NCI-H2107 (cell line): ENCODE measurements at places on chromosomes 3 and 15.
A peak's percentile ranks its signal among the peaks of the same experiment; 100 is the strongest.

- DNase-seq, result no peak
These were observed 24.7 kb upstream of the PRR23E start for GRCh38 chr3:127168271-127168670.

- DNase-seq, result peak; percentile 11
These were observed 843.2 kb downstream of the CADM2 start for GRCh38 chr3:85801955-85802354.

DNA sequence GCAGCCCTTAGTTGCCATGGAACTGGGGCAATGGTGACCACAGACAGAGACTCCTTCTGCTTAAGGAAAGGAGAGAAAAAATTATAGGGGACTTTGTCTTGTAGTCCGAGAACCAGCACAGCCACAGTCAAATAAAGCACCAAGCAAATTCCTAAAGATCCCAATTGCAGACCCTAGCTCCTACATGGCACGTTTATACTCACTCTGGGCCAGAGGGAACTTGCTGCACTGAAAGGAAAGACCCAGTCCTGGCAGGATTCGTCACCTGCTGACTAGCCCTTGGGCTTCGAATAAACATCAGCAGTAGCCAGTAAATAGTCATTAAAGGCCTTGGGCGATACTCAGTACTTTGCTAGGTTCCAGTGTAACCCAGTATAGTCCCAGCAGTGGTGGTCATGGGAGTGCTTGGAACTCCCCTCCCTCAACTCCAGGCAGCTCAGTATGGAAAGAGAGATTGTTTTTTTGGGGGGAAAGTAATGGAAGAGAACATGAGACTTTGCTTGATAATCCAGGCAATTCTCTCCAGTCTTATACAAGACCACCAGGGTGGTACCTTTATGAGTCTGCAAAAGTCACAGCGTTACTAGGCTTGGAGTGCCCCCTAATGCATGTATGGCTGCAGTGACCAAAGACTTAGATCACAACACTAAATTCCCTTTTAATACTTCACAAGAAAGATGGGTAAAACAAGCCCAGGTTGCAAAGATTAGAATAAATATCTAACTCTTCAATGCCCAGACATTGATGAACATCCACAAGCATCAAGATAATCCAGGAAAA, 66.4 kb upstream of the AGTR1 start:
- no peak for DNase-seq

DNA sequence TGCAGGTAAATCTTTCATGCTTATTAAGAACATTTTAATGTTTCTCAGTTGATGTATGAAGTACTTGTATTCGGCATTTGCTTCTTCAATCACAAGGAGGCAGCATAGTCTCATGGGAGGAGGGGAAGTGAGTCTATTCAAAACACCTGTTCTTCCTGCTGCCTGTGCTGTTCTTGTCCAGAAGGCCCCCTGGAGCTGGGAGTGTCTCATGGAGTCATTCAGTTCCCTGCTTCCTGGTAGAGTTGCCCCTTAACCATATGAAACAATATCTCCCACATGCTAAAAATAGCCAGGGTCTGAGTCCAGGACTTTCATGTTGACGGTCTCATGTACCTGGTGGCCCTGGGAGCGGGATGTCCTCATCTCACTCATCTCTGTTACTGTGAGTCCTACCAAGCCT, 15.5 kb upstream of the PPP1R2 start:
- DNase-seq, result peak; percentile 93

DNA sequence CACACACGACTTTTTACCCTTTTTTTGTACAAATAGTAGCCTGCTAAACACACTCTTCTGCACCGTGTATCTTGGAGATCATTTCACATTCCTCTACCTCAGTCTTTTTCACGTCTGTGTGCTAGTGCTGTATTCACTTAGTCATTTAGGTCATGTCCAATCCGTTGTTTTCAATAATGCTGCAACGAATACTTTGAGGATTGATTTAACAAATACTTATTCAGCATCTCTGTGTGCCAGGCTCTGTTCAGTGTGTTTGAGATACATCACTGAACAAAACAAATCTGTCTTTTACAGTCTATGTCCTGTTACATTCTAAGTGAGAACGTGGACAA, 882 bp downstream of the JMJD7 start:
- DNase-seq, result no peak

- DNase-seq, result no peak
These were observed 62.1 kb downstream of the PRICKLE2 start for GRCh38 chr3:64163019-64163754.

GRCh38 chr15:45331972-45332371, 46.4 kb downstream of the GATM start:
- DNase-seq, result no peak

DNA sequence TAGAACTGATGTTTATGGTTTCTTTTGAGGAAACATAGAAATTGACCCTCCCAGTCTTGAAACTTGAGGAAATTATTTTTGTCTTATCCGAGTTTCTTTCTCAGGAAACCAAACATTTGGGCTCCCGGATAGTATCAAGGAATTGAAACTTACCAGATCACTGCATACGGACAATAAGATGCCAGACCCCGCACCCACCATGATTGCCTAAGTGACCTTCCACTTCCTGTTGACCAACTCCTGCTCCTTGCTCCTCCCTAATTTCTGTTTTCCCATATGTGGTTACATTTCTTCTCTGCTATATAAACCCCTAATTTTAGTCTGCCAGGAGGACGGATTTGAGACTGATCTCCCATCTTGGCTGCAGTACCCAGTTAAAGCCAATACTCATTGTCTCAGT, 118.4 kb upstream of the TPRG1 start:
- no peak for DNase-seq

- DNase-seq, result no peak
These were observed 115.5 kb downstream of the NFKBIZ start for GRCh38 chr3:101964861-101965260.

DNA sequence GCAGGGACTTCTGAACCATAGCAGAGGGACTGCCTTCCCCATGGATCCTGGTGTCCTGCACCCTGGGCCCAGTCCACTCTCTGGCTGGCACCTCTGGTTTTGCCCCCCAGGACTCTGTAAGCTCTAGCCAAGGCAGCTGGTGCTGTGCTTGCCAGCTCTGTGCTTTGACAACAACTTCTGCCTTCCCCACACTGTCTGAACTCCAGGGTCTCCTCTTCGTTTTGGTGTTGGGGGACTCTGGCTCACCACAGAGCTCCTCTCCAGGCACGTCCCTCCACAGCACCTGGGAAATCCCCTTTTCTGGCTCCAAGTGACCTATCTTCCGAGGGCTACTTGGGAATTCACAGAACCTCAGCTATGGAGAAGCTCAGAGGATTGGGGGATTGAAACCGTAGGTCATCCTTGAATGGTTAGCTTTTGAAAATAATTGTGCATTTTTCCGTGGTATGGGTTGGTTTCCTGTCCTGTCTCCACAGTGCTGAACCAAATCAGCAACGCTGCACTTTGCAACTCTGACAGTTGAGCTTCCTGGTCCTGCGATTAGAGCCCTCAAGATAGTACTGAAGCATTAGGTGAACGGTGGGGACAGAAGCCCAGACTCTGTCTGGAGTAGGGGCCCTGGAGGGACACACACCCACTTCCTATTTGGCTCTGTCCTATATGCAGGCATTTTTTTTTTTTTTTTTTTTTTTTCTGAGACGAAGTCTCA, 152.4 kb downstream of the APBA2 start:
- DNase-seq, result no peak

DNA sequence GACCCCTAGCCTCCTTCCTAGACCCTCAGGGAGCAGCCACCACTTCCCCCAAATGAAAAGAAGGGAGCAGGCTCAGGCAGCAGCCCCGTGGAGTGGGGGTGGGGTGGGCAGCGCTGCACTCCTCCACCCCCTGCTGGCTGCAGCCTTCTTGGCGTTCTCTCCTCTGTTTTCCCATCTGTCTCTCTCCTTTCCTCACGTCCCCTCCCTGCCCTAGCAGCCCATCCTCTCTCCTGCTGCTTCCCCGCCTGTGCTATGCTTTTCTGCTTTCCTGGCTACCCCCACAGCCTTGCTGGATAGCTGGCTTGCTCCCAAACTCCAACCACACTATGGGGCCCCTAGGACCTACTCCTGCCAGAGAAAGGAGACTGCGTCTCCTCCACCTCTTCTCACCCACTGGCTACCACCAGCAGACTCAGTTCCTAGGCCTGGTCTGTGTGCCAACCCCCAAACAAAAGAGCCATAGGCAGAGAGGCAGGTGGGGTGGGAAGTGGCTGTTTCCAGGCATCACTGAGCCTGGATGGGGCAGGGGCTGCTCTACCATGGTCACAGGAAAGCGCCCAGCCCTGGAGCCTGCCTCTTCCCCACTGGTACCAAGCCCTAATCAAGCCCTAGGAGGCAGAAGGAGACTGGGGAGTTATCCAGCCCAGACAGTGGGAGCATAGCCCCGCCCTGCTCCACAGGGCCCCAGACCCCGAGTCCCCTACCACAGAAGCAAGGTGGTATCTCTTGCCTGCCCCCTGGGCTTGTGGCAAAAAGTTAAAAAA, 3.4 kb upstream of the DISP2 start:
- no peak for DNase-seq

- no peak for DNase-seq
These were observed 8.3 kb upstream of the MAP1A start for GRCh38 chr15:43508991-43509659.

DNA sequence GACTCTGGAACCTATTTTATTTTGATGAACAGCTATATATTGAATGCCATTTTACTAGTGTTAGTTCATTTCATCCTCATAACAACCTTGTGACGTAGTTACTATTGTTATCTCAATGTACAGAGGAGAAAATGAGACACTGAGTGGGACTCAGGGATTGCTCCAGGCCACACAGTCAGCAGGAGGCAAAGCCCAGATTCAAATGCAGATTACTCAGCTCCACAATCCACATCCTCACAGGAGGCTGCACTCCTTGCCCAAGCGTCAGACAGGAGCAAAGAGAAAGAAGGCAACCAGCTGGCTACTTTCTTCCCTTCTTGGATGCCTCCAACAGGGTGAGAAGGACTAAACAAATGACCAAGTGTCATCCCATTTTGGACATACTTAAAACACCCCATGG, 92.0 kb upstream of the CCDC54 start:
- no peak for DNase-seq

DNA sequence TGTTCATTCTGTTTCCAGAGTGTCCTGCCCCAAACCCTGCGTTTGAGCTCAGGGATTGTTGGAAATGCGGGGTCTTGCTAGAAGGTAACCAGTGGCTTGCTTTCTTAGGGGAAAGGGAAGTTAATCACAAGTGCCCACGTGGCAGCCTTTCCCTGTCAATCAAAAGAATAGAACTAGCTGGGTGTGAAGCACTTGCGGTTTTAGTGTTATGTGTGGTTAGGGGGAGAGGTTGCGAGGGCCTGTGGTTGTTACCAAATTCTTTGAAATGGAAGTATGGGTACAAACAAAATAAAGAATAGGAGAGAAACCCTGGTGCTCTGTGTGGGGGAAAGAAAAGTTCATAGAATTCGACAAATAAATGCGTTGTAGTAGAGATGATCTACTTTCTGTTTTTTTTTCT, 67.6 kb downstream of the FNDC3B start:
- DNase-seq, result peak; percentile 42

GRCh38 chr3:69088063-69088462, 3.3 kb downstream of the ARL6IP5 start:
- no peak for DNase-seq

GRCh38 chr3:117622171-117622841, 912.7 kb downstream of the TUSC7 start:
- no peak for DNase-seq

GRCh38 chr15:52054381-52054780, 35.4 kb downstream of the MAPK6 start:
- no peak for DNase-seq

GRCh38 chr15:88605189-88606069, 15.7 kb upstream of the AEN start:
- no peak for DNase-seq

- DNase-seq, result no peak
These were observed 520 bp downstream of the SLC26A6 start for GRCh38 chr3:48634661-48635221.

- no peak for DNase-seq
These were observed 509.1 kb downstream of the SHQ1 start for GRCh38 chr3:72338942-72339669.

DNA sequence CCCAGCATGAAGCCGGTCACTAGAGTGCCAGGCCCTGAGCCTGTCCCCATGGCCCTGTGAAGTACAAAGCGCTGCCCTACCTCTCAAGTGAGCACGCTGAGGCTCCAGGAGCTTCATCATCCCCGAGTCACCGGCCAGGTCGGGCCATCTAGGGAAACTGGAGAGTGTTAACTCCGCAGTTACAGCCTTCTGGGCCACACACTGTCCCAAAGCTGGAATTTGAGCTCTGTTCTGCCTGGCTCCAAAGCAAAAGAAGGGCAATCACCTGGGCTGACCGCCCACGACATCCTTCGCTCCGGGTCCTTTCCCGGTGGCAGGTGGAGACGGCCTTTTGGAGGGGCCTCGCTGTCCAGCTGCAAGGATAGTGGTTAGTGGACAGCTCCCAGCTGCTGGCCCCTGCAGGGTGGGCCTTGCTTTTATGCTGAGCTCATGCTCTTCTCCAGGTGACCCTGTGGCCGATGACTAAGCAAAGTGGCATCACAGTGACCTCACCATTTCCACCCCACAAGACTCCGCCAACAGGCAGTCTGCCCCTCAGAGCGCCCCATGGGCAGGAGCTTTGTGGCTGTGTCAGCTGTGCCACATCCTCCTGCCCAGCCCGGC, 3.5 kb upstream of the MUC4 start:
- DNase-seq, result no peak

- no peak for DNase-seq
These were observed 34.2 kb downstream of the ALS2CL start for GRCh38 chr3:46659285-46659684.

GRCh38 chr15:21261396-21261964, 178.8 kb downstream of the POTEB3 start:
- DNase-seq, result no peak

DNA sequence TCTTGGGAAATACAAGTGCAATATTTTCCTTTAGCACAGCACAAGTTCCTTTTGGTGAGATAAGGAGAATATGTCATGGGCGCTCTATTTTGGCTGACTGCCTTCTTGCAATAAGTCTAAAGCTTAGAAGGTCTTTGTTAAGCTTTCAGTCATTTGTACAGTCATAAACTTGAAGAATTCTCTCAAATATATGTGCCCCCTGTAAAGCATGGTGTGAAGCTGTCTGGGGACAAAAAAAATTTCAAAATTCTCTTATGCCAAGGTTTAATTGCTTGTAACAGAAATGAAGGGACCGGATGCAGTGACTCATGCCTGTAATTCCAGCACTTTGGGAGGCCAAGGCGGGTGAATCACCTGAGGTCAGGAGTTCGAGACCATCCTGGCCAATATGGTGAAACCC, 21.7 kb upstream of the ARID3B start:
- DNase-seq, result no peak

DNA sequence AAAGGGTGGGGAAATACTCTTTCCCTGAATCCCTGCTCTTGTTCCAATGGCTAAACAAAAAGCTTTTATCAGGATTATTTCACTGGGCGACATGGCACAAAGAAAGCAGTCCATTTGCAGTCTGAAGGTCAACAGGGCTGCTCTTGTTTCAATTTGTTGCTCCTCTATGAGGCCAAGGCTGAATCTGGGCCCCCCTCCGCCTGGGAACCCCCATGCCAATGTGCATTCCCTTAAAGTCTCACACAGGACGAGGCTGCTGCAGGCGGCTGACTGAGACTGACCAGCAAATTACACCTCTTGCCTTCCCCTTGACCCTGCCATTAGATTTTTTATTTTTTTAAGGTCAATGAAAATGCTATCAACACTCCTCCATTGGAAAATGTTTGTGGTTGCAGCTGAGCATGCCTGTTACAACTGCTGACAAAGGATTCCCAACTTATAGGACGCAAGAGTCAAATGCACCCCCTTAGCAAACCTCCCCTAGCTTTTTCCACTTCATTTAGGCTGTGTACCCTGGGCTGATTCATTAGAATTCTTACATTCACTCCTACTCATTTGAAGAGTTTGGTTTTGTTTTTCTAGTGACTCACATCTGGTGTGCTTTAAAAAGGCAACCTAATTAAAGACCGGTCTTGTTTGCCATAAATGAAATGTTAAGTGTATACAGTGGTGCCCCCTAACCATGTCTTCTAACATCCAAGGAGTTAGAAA, 60.8 kb upstream of the ARHGEF3 start:
- DNase-seq, result no peak
